ENCODE measurements at places on chromosomes 16 and 17.

GRCh38 chr17:269616-270514, 82.7 kb downstream of the RPH3AL start:
- no peak for DNase-seq

GRCh38 chr17:8430966-8431365, 4.7 kb upstream of the NDEL1 start:
- peak; percentile 35 for DNase-seq

- DNase-seq: no peak
Observed at GRCh38 chr17:416293-417206, 63.9 kb upstream of the RPH3AL start.

DNA sequence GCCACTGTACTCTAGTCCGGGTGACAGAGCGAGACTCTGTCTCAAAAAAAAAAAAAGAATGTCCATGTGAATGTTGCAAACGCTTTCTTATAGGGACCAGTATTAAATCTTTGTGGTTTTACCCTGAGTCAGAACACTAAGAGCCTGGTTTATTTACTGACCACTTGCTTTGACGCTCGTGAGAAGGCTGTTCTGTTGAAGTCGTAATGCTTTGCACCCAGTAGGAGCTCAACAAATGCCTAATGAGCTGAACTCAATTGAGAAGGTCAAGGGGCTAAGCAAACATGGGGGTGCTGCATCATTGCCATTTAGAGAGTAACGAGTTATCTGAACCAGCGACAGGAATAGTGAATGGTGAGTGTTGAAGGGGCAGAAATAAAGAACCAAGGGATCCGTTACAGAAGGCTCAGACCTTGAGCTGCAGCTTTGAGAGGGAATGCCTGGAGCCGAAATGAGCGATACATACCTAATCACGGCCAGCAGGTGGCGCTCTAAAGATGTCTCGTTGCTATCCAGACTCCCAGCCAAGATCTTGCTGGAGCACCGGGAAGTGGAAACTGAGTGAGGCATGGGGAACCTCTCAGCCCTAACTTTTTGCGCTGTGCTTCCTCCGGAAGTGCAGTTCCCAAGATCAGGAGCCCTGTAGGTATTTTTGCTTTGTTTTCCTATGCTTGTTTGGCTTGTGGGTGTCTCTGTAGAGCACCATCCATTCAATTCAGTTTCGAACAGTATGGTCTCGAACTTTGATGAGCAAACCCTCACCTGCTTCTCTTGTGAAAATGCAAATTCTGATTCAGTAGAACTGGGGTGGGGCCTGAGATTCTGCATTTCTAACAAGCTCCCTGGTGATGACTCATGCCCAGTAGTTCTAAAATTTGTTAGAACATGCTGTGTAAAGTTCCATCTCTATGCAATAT, 12.6 kb upstream of the RNF222 start:
- DNase-seq: peak; percentile 67

DNA sequence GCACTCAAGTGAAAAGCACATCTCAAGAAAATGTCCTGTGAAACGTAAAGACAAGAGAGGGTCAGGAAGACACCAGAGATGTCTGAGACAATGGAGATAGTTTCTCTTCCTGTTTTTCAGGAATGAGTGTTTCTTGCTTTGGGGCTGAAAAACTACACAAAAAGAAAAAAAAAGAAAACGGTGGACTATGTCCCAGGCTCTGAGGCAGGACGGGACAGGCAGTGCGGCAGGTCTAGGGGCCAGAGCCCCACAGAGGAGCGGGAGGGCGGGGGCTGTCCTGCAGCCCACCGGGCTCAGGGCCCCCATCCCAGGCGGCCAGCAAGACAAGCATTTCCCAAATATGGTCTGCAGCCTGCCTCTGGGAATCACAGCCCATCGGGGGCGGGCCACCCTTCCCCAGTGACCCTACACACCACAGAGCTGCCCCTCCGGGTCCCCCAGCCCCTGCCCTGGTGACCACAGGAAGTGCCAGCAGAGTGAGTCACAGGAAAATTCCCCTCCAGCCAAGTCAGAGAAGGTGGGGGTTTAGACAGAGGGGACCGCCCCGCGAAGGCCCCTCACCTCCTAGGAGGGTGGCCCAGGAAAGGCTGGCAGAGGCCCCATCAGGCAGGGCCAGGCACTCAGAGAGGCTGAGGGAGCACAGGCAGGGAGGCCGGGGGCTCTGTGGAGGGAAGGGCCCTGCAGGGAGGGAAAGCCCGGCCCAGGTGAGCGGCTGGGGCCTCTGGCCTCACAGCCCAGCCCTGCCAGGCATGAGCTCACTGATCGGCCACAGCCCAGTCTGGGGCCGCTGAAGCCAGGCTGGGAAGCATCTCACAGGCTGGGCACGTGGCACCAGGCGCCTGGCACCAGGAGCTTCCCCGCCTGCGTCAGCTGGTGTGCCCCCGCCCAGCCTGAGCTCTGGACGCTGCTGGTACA, 6.3 kb downstream of the BCAR1 start:
- DNase-seq: no peak

GRCh38 chr16:77876776-77877175, 88.4 kb downstream of the VAT1L start:
- no peak for DNase-seq

- DNase-seq: no peak
Observed at GRCh38 chr17:36941265-36942010, 4.2 kb downstream of the LHX1 start.

- DNase-seq: no peak
Observed at GRCh38 chr17:75629157-75629556, 4.1 kb upstream of the SMIM5 start.

DNA sequence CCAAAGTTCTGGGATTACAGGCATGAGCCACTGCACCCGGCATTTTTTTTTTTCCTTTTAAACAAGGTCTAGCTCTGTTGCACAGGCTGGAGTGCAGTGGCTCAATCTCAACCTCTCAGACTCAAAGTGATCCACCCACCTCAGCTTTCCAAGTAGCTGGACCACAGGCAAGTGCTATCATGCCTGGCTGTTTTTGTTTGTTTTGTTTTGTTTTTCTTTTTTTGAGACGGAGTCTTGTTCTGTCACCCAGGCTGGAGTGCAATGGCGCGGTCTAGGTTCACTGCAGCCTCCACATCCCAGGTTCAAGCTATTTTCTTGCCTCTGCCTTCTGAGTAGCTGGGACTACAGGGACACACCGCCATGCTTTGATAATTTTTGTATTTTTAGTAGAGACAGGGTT, 19.1 kb upstream of the ZC3H7A start:
- DNase-seq: no peak

DNA sequence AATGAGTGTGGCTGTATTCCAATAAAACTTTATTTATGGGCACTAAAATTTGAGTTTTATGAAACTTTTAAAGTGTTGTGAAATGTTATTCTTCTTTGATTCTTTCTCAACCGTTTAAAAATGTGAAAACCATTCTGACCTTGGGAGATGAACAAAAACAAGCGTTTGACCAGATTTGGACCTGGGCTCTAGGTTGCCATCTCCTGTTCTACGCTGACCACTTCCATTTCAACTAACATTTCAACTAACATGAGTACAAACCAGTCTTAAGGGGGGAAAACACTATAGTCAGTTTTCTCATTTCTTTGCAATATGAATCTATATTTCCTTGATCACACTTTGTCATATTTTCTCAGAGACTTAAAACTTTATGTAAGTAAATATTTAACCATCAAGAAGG, 118.4 kb upstream of the IRX5 start:
- DNase-seq: no peak

- DNase-seq: no peak
Observed at GRCh38 chr16:78763821-78764440, 664.5 kb downstream of the WWOX start.

DNA sequence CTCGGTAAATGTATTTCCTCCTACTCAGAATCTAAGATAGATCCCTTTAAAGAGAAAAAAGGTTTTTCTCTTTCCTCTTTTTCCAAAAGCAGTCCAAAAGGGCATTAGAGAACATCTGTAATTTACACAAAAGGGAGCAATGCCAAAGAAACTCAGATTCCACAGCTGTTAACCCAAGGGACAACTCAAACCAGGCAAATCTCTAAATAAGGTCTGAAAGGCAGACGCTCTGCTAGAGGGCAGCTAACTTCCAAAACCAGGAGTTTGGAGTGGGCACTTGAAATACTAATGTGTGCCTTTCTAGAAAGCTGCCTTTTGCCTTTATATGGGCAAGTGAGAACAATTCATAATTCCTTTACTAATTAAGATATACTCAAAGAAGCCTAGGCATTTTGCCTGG, 435.7 kb downstream of the ZFHX3 start:
- DNase-seq: no peak

GRCh38 chr16:391885-392335, 5.1 kb upstream of the NME4 start:
- peak; percentile 9 for DNase-seq

- DNase-seq: no peak
Observed at GRCh38 chr16:83727018-83727417, 80.8 kb upstream of the HSBP1 start.

DNA sequence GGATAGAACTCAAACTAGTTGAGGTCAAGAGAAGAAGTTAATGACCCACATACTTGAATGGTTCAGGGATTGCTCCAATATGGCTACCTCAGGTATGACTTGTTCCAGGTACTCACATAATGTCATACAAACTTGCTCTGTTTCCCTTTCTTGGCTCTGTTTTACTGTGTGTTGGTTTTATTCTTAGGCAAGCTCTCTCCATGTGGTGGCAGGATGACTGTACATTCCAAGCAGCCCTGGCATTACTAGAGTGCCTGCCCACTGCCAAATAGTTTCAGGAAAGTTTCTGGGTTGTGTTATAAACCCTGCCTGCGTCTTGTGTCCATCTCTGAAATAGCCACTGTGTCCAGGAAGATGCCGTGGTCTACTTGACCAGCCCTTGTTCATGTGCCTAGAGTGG, 476.8 kb downstream of the SHISA9 start:
- no peak for DNase-seq

GRCh38 chr17:29687596-29687995, 64.9 kb upstream of the CORO6 start:
- DNase-seq: no peak

DNA sequence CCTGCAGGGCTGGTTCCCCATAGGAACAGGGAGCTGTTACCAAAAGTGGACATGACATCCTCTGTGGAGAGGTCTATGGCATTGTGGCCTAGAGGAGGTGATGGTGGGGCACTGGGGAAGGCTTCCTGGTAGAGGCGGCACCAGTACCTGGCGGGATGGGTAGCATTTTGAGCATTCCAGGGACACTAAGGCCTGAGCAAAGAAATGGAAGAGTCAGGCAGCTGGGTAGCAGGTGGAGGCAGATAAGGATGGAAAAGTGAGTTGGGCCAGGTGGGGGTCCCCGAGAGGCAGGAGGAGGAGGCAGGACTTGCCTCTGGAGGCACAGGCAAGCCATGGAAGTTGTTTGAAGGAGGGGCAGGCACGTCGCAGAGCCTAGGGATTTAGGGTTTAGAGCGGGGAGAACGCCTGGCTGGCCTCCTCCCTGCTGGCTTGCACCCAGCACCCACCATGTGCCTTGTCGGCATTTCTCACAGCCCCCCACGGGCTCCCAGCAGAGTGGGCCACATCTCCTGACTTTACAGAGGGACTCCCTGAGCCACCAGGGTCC, 5.1 kb upstream of the ADCY7 start:
- no peak for DNase-seq

DNA sequence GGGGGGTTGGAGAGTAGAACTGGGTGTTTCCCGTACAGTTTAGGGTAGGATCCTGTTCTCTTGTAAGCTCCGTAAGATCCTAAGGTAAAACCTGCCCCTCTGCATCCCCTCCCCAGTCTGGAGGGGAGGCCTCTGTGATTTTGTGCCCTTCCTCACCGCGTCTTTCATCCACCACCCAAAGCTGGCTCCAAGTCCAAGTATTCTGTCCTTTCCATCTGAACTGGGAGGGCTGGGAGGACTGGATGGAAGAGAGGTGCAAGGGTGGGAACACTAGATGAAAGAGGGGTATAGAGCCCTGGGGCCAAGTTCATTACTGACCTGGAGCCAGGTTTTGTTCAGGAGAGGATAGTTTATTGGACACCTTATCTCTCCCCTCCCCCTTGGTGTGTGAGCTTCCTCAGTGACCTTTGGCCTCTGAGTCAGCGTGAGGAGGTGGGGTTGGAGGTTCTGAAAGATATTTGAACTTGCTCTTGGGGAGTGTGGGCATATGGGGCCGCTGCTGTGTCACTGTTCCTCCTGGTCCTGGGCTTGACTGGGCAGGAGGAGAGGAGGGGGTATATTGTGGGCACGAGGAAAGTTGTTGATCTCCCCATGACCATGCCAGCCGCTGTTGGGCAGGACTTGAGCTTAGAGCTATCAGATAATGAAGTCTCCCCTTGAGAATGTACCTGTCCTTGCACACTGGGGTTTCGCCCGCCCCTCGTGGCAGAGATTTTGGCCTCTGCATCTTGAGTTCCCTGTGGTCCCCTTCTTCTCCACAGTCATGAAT, 1.6 kb downstream of the LASP1 start:
- DNase-seq: no peak

DNA sequence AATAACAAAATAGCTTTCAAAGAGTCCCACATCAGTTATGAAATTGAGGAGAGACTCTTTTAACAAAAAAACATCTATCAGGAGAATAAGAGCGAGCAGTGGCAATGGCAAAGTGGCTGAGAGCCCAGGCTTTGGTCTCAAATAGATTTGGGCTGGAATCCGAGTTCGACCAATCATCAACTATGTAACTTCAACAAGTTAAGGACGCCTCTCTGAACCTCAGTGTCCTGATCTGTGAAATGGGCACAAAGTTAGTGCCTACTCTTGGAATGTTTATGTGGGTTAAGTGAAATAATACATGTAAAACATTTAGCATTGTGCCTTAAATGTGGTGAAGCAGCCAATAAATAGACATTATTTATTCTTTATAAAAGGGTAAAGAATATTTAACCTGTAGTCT, 45.4 kb downstream of the CFDP1 start:
- no peak for DNase-seq

GRCh38 chr17:40311575-40311974, 2.6 kb downstream of the RARA start:
- peak; percentile 14 for DNase-seq

DNA sequence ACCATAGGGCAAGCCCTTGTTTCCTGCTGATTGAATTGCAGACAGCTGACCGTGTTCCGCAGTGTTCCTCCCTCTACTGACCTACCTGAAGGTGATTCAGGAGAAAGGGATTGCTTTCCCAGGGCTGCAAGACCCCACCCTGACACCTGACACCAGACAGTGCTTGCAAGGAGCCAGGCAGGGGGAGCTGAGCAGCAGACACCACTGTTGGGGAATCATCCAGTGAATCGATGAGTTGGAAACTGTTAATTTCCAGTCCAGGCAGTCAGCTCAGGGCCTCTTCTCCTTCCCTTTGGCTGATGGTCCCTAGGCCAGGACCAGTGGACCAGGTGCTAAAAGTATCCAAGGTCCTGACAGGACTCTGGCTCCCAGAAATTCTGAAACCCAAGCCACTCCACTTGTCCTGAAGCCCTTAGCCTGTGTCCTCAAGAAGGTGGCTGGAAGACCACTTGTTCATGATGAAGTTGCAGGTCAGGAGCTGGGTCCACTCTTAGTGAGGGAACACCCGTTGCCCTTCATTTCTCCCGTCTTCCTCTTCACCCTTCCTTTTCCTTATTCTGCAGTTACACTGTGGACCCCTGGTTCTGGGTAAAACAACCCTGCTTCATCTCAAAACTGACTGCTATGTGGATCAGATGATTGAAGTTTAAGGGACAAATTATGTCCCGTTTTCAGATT, 9.5 kb upstream of the UNK start:
- DNase-seq: peak; percentile 22

GRCh38 chr17:63304704-63305261, 141.3 kb downstream of the CYB561 start:
- DNase-seq: no peak

GRCh38 chr17:39651923-39652586, 13.1 kb upstream of the TCAP start:
- DNase-seq: no peak

GRCh38 chr17:49850772-49851386, 3.0 kb upstream of the TAC4 start:
- DNase-seq: no peak

GRCh38 chr17:57924677-57925076, 30.5 kb downstream of the CUEDC1 start:
- peak; percentile 96 for DNase-seq

Measured in NCI-H446 treated with DMSO at 0.1 percent for 48 hours (cell line).